T-helper 22 cell (primary cell): ENCODE measurements at places on chromosomes 5 and 9.
A peak's percentile ranks its signal among the peaks of the same experiment; 100 is the strongest.

DNA sequence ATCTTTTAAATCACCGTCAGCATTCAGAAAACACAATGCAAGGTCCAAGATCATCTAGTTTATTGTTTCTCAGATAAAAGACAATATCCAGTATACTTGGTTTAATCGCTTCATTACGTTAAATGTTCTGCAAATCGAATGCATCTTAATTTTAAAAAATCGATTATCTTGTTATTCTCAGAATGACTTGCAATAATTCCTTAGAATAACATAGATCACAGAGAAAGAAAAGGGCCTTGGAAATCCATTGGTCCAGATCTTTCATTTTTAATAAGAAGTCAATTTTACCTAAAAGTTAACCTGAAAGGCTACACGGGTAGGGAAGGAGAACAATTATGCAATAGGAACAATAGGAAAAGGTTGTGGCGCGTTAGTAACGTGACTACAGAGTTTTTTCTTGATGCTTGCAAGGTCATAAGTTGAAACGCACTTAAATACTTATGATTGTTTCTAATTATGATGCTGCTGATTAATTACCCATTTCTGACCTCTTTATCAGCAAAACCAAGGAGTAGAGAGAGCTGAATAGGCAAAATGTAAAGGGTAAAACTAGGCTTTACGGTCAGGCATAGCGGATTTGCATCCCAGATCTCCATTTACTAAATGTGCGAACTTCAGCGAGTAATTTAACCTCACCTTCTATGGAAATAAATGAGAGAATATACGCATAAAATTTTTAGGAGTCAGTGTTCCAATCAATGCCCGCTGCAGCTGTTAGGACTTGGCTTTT is 769 bp upstream of the LYRM7 start:
- no peak for DNase-seq

- DNase-seq = no peak
These were observed 9.7 kb downstream of the RASA1 start for GRCh38 chr5:87277279-87277835.

DNA sequence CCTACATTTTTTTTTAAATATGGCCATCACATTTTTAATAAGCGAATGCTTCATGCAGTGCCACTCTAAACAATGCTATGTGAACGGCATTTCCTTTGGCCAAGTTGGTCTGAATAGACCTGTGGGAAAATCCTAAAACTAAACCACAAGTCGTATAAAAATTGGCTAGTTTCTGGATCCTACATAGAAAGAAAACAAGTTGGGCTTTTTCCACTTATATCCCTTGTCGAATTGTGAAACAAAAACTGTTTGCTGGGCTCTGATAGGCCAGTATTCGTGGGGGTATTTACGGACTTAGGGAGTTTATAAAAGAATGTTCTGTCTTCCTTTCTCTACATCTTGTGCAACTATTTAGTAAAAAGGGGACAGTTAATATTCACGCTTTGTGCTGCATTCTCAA is 153.1 kb upstream of the KLF9 start:
- no peak for DNase-seq

DNA sequence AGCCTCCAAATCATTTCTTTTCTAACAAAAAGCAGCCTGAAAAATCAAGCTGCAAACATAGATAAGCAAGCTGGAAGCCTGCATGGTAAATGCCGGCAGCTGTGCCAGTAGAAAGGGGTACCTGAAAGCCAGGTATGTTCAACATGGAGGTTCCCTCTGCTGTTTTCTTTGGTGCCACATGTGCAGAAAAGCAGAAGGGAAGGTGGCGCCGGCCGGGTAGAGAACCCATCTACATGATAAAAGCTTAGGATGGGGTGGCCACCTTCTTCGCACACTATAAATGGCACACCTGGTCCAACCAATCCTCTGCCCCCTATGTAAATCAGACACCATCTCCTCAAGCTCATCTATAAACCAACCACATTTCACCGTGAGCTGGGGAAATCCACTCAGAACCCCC is 268.9 kb upstream of the IRX2 start:
- DNase-seq = no peak

DNA sequence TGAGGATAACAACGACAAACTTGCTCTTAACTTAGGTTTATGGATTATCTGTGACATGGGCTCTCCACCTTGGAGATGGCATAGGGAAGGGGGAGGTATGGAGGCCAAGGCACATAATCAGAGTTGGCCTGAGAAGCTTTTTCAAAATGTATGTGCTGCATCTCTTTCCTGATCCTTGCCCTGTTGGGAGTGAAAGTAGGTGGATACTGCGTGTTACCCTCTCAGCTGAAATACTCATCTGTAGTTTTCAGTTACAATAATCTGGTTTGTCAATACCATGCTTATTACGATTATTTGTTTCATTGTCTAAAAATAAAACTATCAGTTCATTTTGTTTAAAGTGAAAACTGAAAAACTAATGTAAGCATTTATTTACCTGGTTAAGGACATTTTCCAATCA is 86.7 kb downstream of the SLC44A1 start:
- no peak for DNase-seq

- DNase-seq = no peak
These were observed 75.0 kb downstream of the PRDM6 start for GRCh38 chr5:123164054-123164453.

GRCh38 chr9:131530546-131530919 is 530 bp downstream of the UCK1 start:
- DNase-seq = no peak

GRCh38 chr9:34518896-34519295 is 3.9 kb downstream of the ENHO start:
- DNase-seq = no peak

DNA sequence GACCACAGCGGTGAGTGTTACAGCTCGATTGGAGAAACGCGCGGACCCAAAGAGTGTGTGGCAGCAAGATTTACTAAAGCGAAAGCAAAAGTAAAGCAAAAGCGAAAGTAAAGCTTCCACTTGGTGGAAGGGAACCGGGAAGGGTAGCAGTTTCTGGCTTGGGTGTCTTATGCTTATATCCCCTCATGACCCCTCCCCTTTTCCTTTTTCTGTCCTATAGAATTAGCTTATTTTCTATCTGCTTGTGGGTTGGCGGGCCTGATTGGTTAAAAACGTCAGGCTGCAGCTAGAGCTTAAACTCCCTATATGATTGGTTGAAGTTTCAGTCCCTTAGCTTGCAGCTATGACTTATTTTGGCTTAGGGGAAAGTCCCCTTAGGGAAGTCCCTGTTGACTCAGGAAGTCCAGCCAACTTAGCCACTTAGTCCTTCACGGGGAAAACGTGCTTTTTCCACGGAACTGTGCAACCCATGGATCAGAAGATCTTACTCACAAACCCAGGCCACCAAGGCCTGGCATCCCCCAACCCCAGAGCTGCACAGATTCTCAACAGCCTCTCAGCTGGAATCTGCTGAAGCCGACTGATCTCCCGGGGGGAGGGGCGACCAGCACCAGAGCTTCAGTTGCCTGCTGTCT is 114.2 kb upstream of the ADAMTS16 start:
- DNase-seq = no peak

GRCh38 chr5:128424646-128425045 is 113.4 kb downstream of the FBN2 start:
- DNase-seq = no peak

GRCh38 chr5:2432076-2432920 is 319.2 kb downstream of the IRX2 start:
- no peak for DNase-seq

- DNase-seq = no peak
These were observed 9.7 kb upstream of the OBP2A start for GRCh38 chr9:135536216-135536615.

DNA sequence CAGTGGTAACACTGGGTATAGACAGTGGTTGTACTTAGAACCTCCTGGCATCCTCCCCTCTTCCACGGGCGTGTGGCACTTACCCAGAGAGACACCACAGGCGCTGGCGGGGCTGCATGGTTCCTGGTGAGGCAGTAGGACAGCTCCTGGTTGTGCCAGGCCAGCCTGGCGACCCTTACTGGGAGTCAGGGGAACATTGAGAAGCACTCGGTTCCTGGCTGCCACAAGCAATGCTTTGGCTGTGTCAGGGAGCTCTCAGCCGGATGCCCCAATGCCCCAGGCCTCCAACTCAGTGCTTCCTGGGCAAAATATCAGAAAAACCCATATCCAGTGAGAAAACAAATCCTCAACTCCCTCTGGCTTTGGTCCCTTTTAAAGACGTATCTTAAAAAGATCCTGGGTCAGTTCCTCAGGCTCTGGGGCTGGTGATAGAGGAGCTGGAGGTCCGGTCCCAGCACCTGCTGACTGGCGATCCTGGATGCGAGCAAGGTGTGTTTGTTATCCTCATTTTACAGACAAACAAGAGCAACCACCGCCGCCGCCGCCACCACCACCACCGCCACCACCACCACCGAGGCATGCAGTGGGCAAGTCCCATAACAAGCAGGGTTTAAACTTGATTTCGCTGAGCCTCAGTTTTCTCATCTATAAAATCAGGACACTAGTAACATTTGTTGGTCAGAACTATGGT is 4.2 kb downstream of the NKX2-5 start:
- DNase-seq = no peak

- no peak for DNase-seq
These were observed 95.4 kb downstream of the CAVIN4 start for GRCh38 chr9:100673249-100673648.

GRCh38 chr5:54229041-54229780 is 81.2 kb downstream of the ARL15 start:
- peak; percentile 12 for DNase-seq

DNA sequence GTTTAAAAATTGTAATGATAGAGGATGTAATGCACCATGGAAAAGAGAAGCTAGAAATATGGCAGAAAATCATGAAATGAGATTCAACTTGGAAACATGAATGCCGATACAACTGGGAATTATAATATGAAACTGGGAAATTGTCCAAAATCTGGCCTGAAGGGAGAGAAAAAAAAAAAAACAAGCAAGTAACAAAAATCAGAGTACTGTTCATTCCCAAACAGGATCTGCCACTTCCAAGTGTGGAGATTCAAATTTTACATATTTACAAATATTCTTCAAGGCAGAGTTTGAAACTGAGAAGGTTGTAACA is 56.6 kb upstream of the MOCS2 start:
- DNase-seq = no peak

GRCh38 chr5:127330116-127330515 is 39.5 kb downstream of the MEGF10 start:
- DNase-seq = no peak

- DNase-seq = no peak
These were observed 576.9 kb downstream of the EBF1 start for GRCh38 chr5:158522776-158523175.

- DNase-seq = peak; percentile 58
These were observed at the start of gene SUSD3 for GRCh38 chr9:93058355-93059010. Gene SUSD3 (plus strand): TSS chr9:93058701. CDS start chr9:93058743, 42 bp downstream.

GRCh38 chr5:91607675-91608074 is 224.6 kb upstream of the ARRDC3 start:
- no peak for DNase-seq

DNA sequence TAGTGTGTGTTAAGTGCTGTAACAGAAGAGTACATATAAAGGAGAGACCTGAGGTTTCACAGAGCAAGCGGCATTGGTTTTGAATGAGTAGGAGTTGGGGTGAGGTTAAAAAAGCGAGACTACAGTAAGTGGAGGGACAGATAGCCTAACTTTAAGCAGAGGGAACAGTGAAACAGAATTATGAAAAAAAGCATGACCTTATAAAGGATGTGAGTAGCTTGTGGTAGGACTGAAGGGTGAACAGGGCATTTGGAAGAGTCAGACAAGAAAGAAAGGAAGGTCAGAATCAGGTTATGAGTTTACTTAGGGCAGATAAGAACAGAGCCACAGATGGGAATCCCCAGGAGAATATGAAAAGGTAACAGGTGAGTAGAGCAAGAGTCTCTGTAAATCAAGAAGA is 22.5 kb downstream of the MSANTD3 start:
- DNase-seq = no peak

GRCh38 chr9:114482593-114482992 is 22.7 kb downstream of the WHRN start:
- DNase-seq = no peak

DNA sequence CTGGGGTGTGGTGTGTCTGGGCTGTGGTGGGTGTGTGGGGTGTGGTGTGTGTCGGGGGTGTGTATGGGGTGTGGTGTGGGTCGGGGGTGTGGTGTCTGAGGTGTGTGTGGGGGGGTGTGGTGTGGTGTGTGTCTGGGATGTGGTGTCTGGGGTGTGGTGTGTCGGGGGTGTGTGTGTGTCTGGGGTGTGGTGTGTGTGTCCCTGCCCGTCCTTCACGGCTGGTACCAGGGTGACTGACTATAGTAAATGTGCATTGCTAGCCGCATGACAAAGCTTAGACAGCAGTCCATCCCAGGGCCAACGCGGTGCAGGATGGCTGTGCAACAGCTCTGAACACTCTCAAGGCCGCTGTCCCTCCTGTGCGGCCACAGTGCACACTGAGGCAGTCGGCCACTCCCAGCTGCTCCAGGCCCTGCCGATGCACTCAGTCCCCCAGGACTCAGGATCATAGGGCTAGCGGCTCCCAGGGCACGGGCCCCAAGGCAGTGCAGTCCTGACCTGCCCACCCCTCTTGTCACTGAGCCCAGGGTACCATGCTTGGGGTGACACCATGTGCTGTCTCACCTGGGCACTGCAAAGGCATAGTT is 54.0 kb downstream of the SECISBP2 start:
- peak; percentile 36 for DNase-seq

DNA sequence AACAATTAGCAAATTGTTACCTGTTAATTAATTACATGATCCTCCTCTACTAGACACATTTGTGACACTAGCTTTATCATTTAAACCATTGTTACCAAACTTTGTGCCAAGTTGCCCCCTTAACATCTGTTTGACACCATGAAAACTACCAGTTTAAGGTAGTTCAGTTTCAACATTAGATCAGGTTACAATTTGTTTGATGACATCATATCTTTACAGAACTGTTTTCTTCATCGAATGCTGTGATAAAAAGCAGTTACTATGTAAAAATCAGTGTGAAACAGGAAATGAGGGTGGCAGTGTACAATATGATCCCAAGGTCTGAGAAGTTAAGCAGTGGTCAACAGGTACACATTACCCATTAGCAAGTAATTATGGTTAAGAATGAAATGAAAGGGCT is 17.7 kb downstream of the GIN1 start:
- no peak for DNase-seq

DNA sequence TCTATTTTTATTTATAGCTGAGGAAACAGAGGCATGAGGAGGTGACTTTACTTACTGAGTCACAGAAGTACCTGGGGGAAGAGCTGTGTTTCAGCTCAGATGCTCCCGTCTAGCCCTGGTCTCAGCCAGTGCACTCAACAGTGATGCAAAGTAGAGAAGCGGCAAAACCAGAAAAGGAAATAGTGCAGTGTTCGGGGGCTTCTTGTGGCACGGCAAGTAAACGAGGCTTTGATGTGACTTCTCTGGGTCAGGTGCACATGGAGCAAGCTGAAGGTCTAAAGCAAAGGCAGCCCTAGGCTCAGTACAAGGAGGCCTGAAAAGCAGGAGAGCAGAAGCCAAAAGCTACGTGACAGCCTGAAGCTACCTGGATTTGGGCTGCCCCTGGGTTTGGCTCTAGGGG is 526.7 kb upstream of the ADAMTS16 start:
- DNase-seq = no peak

DNA sequence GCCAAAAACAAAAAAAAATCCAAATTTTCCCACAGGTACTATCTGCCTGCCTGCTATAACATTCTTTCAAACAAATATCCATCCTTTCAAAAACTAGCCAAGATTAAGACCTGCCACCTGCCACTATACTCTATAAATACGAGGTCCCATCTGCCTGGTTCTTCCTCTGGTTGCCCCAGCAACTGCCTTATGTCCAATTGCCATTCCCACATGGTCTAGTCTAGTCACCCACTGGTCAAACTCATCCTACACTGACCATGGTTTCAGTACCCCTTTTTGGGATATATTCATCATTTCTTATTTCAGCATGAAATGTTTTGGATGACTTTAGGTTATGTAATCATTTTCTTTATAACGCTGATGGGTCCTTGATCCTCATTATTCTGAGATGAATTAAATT is 95.1 kb upstream of the CCNG1 start:
- DNase-seq = no peak

- no peak for DNase-seq
These were observed 120.1 kb downstream of the XRCC4 start for GRCh38 chr5:83197326-83197967.
